ENCODE measurements at places on chromosomes 13 and 19.
A peak's percentile ranks its signal among the peaks of the same experiment; 100 is the strongest.

DNA sequence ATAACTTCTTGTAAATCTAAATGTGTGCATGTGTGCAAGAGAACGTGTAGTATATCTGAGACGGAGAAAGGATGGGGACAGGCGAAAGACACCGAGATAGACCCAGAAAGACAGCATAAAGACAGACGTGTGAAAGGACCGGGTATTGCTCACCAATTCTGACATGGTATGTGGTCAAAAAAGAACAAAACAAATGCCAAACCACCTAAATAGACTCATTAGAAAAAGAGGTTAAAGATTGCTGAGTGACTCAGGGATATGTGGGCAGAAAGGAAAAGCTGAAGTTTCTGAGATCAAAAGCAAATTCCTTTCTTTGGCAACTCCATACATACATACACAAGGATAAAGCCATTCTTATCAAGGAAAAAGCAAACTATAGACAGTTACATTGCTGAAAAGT is 179.7 kb upstream of the TSC22D1 start:
- DNase-seq: peak; percentile 68

GRCh38 chr13:25190771-25191170 is 18.7 kb upstream of the AMER2 start:
- no peak for DNase-seq

DNA sequence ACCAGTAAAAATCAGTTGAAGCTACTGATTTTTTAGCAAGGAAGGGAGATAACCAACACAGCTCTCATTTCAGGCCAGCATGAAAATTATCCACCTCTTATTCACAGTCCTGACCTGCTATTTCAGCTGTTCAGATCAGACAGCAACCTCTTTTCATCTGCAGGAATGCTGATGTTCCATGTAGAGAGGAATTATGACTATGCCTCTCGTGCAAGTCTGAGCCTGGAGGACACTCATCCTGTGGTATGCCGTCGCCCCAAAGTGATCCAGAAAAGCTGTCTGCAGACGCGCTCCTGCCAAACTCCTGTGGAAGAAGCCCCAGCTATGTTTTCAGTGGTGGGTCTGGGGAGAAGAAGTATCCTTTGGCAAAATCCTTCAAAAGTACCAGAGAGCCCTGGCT is 563.5 kb upstream of the SLITRK1 start:
- peak; percentile 72 for DNase-seq

DNA sequence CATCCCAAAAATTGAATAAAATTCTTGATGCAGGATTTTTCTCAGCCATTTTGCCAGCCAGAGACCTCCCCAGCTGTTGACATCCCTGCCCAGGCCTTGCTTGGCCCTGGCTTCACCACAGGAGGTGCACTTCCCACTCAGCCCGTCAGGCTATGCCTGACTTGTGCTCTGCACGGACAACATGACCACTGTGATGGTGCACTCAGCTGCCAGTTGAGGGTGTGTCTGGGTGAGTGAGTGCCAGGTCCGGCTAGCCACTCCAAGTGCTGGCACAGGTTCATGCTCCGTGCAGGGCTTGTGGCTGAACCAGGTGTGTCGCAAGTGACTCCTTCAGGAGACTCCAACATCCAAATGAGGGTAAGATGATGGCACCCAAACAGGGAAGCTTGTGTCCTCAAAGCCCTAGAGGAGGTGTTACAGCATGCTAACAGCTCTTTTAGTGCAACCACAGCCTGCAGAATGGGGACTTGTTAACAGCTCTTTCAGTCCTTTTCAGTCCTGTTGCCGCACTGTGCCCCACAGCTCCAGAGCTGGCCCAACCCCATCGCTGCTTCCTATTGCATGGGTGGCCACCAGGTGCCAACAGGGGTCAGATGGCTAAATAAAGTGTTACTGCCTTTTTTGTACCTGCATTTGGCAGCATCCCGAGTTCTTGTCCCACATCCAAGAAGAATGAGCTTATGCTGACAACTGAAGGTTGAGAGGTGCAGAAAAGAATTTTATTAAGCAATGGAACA is 380.7 kb downstream of the SLITRK5 start:
- DNase-seq: no peak

- no peak for DNase-seq
Observed at GRCh38 chr19:45524575-45525129, 17.4 kb downstream of the VASP start.

DNA sequence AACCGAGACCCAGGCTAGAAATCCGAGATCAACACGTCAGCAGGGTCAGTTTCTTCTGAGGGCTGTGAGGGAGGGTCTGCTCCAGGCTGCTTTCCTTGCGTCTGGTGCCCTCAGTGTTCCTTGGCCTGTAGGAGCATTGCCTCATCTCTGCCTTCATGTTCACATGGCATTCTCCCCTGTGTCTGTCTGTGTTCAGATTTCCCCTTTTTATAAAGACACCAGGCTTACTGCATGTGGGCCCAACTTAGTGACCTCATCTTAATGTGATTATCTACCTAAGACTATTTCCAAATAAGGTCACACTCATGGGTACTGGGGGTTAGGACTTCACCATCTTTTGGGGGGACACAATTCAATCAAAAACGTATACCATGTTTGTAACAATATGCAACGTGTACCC is 57.2 kb upstream of the C1QTNF9 start:
- no peak for DNase-seq

DNA sequence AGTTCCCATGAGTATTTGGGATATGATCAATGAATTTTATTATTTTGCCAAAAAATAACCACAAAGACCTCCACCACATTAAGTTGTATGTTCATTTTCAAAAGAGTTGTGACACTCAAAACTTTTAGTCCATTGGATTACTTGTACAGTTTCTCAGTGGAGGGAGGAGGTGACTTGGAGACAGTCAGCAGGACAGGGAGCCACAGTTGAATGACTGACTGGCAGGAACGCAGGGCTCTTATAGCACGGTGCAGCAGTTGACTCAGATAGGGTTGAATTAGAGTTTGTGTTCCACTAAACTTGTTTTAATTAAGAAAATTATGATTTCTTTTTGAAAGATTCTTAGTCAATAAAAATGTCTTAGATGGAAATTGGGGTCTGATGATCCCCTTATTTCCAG is 42.5 kb downstream of the TNFRSF19 start:
- DNase-seq: no peak

- DNase-seq: no peak
Observed at GRCh38 chr13:20788312-20788711, 14.6 kb upstream of the EEF1AKMT1 start.

GRCh38 chr19:2181633-2181997 is 17.9 kb downstream of the DOT1L start:
- DNase-seq: no peak

GRCh38 chr13:108769213-108770070 is 140.0 kb downstream of the MYO16 start:
- DNase-seq: peak; percentile 74

- peak; percentile 54 for DNase-seq
Observed at GRCh38 chr19:14363183-14364097, 17.8 kb upstream of the ADGRE5 start.

DNA sequence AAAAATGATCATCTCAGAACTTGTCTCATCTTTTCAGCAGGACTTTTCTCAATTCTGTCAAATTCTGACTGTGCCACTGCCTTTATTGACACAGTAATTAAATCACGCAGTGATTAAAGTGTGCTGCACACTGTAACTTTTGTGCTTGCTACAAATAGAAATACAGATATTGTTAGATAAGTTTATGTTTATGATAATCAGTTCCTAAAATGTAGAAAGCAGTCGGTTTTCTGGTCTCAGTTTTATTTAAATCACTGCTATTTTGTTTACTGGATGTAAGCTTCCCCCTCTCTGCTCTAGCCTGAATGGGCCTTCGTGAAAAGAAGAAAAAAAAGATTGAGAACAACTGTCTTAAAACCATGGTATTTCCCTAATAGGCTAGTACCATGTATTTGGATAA is 258.8 kb upstream of the STARD13 start:
- no peak for DNase-seq

DNA sequence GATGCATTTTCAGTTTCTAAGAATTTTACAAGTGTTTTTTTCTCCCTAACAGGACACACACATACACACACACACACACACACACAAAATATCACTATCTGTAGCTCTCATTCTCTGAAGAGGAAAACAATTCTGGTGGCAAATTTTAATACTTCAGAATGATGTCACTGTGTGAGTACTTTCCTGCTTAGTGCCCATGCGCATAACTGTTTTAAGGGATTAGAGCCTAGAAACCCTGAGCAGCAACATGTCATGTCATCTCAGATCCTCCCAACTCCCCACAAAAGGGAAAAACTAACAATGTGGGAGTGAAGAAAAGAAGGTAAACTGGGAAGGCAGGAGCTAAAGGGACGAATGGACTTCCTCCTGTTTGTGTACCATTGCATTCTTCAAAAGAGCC is 401.2 kb downstream of the SPRY2 start:
- DNase-seq: peak; percentile 15

GRCh38 chr19:33133438-33134031 is 1.6 kb downstream of the WDR88 start:
- DNase-seq: no peak

DNA sequence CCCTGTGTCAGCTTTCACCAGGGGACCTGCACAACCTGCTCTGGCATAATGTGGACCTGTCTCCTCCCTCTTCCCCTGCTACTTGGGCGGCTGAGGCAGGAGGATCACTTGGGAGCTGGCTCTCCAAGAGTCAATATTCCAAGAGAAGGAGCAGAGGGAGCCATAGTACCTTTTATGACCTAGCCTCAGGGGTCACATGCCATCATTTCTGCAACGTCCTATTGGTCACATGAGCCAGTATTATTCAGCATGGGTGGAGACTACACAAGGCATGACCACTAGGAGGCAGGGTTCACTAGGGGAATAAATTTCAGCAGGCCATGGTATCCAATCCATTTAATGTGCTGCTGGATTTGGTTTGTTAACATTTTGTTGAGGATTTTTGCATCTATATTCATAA is 12.0 kb upstream of the SHFL start:
- peak; percentile 38 for DNase-seq

- peak; percentile 29 for DNase-seq
Observed at GRCh38 chr13:43030548-43030947, 7.2 kb downstream of the DNAJC15 start.

- DNase-seq: no peak
Observed at GRCh38 chr13:36571444-36571843, 102.4 kb upstream of the SERTM1 start.

DNA sequence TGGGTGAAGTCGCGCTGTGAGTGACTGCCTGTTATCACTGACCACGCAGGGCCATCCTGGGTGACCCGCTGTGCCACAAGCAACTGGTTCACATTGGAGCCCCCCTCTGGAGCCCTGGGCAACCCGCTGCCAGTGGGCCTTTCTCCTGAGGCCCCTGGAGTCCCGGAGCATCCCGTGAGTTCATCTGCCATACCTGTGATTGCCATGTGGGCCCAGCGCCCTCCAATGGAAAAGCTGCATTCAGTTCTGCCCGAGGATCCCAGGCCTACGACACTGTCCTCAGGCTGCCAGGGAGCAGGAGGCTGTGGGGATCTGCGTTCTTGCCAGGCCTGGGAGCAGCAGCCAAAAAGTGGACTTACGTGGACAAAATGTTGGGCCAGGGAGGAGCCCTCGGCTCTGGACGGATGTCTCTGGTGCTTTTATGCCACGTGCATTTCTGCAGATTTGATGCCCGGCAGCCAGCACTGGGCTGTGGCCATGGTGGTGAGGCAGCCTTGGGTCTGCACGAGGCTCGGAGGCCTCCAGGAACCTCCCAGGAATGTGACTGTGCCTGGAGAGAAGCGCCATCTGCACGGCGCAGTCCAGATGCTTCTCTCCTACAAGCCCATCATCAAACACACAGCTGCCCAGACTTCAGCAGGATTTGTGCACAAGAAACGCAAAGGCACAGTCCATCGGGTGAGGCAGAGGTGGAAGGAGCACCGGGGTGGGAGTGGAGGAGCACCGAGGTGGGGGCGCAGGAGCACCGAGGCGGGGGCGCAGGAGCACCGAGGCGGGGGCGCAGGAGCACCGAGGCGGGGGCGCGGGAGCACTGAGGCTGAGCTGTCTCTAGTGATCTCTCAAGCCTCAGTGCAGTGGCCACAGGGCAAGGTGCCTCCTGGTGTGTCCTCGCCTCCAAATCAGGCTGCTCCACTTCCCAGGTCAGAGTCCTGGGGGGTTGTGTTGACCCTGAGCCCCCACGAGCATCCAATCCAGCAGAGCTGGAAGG is 44.0 kb downstream of the C13orf46 start:
- DNase-seq: no peak

DNA sequence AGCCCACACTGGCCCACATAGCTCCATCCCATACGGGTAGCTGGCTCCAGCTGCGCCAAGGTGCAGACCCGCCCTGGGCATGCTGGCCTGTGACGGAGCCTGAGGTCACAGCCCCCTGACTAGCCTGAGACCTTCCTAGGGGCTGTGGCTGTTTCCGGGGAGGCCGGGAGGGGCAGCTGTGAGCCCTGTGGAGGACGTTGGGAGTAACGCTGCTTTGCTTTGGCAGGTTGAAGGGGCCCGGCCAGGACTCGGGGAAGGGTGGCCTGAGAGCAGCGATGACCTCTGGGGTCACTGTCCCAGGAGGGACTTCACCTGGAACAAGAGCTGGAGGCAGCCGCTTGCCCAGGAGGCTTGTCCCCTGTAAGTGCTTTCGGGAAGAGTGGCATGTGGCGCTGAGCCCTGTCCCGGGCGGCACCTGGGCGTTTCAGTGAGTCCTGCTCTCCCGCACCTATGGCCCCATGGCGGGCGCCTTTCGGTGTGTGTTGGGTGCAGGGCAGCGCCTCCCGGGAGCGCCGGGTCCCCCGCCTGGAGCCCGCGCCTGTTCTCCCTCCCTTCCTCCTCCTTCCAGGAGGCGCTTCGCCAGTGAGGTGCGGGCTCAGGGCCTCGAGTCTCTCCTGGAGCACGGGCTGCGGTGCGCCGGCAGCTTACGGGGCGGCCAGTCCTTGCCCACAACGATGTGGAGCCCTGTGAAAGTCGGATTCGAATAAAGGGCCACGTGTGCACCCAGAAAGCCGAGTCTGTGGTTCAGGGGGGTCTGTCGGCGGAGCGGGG is 1.1 kb upstream of the FAM174C start:
- no peak for DNase-seq

GRCh38 chr13:50584856-50585580 is 258.5 kb downstream of the DLEU7 start:
- no peak for DNase-seq

GRCh38 chr19:56834564-56835375 is 5.8 kb downstream of the PEG3 start:
- DNase-seq: no peak

- no peak for DNase-seq
Observed at GRCh38 chr13:39037410-39037879, 444 bp downstream of the PROSER1 start.

DNA sequence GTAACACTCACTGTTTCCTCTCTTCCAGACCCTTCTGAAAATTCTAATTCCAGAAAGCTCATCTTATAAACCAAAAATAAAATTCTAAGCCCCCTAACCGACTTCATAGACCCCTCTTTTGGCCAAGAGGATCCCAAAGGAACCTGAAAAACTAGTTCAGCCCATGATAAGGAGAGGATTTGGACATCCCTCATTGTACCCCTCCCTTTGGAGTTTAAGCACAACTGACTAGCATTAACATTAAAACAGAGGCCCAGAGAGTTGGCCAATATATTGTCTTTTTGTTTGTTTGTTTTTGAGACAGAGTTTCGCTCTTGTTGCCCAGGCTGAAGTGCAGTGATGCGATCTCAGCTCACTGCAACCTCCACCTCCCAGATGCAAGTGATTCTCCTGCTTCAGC is 34.2 kb upstream of the MUC16 start:
- DNase-seq: no peak

Measured in iris pigment epithelial cell (primary cell).